CD4-positive, alpha-beta memory T cell (primary cell): ENCODE measurements at places on chromosomes 7 and 10. TPM values are rescaled to one million over a fixed set of nuclear protein-coding genes. Genes with fewer than 3 reads are reported as not detected.

The OR2A1 gene
- not detected for total RNA-seq

The SFTPA2 gene
- not detected for total RNA-seq

The GRID2IP gene
- total RNA-seq, result 0.47 TPM

GRCh38 chr10:126597211-126597610 is 73.3 kb downstream of the C10orf90 start:
- no peaks in the 10 kb centered on the region for H3K36me3 ChIP-seq
- no peak overlapping the region for H3K4me3 ChIP-seq
- no peak overlapping the region for H3K27ac ChIP-seq
- H3K27me3 ChIP-seq, result no peaks in the 10 kb centered on the region
- no peak for DNase-seq
- H3K4me1 ChIP-seq, result no peaks in the 10 kb centered on the region

DNA sequence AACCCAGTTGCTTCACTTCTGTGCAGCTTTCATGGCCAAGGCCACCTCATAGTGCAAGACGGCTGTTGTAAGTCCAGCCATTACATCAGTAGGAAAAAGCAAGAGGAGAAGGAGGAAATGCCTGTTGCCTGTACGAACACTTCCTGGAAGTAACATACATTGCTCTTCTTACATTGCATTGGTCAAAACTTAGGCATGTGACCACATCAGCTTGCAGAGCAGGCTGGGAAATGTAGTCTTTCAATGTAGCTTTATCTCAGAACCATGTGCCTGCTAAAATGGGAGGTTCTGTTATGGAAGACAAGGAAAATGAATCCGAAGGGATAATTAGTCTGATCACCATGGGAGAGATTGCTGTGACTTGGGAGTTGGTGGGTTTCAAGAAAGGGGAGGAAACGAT is 4.3 kb downstream of the SLC29A3 start:
- no peak overlapping the region for H3K27ac ChIP-seq
- DNase-seq, result no peak
- H3K36me3 ChIP-seq, result peaks cover 7% of the 10 kb centered on the region

DNA sequence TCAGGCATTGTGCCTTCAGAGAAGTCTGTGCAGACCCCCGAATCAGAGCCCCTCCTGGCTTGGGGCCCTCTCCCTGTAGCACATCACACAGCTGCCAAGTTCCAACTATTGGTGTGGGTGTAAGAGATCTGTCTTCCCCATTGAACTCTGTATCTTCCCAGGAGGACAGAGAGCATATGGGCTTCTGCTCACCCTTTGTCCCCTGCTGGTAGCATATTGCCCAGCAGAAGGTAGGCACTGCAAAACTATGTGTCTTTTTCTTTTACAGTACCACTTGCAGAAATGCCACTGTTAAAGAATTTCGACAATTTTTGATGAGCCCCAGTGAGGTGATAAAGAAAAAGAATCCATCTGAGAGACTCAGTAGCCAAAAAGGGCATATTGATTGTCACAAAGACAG is 59.6 kb downstream of the NPY start:
- no peak overlapping the region for H3K27ac ChIP-seq
- no peak for DNase-seq
- H3K27me3 ChIP-seq, result no peaks in the 10 kb centered on the region
- no peaks in the 10 kb centered on the region for H3K36me3 ChIP-seq
- H3K4me3 ChIP-seq, result no peak overlapping the region
- no peaks in the 10 kb centered on the region for H3K4me1 ChIP-seq

- H3K4me3 ChIP-seq, result no peak overlapping the region
- no peaks in the 10 kb centered on the region for H3K4me1 ChIP-seq
Observed at GRCh38 chr10:78700413-78700812, 368.4 kb upstream of the ZMIZ1 start.
